ENCODE measurements at places on chromosomes 12 and 14.

- no peak for DNase-seq
Observed at GRCh38 chr12:7729746-7730145, 17.4 kb downstream of the CLEC4C start.

DNA sequence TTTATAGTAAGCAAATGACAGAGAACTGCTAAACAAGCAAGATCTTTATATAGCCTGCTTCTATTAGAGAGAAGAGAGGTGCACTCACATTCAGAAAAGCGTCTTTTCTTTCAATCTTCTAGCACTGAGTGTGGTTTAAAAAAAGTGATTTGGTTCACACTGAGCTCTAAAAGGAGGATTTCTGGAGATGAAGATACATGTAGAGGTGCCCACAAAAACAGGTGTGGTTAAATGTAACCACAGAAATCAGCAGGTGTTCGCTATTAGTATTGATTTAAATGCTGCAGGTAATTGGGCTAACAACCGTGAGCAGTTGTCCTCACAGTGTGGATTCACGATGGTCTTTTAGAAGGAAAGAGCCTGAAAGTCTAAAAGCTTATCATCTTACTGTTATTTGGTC is 10.7 kb downstream of the PKP2 start:
- no peak for DNase-seq

DNA sequence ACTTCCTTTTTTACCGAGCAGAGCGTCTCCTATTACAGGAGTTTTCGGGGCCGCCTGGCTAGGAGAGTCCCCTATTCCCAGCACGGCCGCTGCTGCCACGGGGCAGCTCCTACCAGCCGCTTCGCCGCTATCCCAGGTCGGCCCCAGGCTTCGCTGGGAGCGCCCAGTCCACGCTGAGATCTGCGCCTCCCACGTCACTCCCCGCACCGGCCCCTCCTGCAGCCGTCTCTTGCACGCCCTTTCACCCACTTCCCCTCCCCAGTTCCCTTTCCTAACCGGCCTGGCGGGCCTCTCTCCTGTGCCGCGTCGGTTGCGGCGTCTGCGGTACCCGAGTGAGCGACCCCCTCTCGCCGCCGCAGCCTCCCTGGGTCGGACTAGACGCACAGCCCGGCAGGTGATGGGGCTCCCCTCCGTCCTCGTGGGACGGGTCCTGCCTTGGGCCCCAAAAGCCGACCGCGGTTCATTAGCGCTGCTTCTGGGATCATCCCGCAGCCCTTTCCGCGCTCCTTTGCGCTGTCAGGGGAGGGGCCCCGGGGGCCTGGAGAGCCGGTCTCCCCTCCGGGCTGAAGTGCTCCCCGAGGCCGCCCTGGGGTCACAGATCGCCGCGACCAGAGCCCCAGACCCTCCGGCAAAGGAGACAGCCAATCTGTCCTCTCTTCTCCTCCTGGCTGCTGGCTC is 1318.4 kb downstream of the TMEM121 start:
- peak; percentile 36 for DNase-seq

DNA sequence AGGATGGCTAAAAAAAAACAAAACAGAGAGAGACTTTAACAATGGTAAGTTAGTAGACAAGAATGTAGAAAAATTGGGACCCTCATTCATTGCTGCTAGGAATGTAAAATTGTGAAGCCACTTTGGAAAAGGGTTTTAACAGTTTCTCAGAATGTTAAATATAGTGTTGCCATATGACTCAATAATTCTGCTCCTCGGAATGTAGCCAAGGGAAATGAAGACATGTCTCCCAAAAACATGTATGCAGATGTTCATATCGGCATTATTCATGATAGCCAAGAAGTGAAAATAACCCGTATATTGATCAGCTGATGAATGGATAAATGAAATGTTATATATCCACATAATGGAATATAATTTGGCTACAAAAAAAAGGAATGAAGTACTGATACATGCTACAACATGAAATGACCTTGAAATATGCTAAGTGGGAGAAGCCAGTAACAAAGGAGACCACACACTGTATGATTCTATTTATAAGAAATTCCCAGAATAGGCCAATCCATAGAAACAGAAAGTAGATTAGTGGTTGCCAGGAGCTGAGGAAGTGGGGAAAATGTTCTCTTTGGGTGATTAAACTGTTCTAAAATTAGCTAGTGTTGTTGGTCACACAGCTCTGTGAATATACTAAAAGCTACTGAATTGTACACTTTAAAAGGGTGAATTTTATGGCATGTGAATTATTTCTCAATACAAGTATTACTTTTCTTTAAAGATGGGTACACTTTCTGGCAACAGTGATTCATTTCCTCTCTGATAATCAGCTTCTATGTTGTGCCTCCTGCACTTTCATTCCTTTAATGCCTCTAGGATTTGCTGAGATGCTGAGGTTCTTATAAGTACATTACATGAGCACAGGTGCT is 132.5 kb downstream of the DAAM1 start:
- no peak for DNase-seq

DNA sequence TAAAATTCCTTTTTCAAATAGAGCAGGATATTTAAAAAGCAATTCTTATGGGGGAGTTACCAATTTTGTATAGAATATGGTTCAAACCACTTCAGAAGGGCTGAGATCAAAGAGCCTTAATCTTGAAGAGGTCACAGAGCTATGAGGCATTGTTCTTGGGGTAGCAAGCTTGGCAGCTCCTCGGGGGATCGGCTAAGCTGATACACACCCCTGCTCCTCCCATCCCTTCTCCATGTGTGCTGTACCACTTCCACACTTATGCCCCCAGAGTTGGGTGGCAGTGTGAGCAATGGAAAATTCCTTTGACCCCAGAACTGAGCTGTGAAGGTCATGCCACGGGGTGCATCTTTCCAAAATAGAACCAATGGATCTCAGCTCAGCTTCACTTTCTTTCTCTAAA is 15.0 kb upstream of the TMEM30B start:
- no peak for DNase-seq

- DNase-seq, result no peak
Observed at GRCh38 chr14:98954349-98955000, 317.5 kb downstream of the BCL11B start.

DNA sequence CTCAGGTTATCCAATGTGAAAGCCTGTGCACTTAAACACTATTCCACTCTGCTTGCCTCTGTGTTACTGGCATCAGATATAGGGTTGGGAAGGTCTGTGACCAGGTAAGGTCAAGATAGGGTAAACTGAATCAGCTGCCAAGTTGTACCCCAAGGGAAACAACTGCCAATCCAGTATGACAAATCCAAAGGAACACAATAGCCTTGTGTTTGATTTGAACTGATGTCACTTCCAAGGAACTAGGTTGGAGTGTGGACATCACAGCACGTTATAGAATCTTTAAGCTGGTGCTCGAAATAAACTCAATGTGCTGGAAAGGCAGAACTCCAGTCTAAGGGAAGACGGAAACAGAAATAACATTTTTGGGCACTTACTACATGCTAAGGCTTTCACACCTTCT is 223.4 kb upstream of the BTG1 start:
- no peak for DNase-seq

DNA sequence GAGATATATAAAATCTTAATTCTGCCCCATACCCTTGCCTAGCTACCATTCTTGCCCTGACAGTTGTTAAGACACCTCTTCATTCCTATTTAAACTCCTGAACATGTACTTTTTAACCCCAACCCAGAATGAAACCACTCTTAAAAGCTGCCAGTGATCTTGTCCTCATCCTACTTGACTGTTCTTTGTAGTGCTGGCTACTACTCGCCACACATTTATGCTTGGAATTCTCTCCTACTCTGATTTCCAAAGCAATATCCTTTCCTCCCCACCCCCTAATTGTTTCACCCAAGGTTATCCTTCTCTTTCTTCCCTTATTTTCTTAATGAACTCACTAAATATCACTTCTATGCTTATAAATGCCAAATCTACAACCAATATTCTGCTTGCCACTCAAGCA is 4.1 kb downstream of the NFYB start:
- no peak for DNase-seq

DNA sequence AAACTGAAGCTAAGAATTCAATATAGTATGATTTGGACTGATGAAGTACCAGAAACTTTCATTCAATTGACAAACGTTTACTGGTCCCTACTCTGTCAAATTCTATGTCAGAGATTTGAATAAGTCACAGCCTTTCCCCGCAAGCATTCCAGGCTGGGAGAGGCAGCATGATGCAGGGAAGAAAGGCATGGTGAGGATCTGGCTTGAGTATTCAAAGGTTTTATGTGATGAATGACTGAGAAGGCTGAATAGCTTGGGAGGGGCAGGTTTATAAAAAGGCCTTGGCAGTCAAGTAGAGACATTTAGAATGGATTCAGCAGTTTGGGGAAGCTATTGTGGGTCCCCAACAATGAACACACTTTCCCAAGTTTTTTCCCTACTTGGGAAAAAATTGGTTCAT is 431.8 kb downstream of the DPF3 start:
- DNase-seq, result no peak

GRCh38 chr14:55963295-55963694 is 154.9 kb upstream of the PELI2 start:
- DNase-seq, result no peak

DNA sequence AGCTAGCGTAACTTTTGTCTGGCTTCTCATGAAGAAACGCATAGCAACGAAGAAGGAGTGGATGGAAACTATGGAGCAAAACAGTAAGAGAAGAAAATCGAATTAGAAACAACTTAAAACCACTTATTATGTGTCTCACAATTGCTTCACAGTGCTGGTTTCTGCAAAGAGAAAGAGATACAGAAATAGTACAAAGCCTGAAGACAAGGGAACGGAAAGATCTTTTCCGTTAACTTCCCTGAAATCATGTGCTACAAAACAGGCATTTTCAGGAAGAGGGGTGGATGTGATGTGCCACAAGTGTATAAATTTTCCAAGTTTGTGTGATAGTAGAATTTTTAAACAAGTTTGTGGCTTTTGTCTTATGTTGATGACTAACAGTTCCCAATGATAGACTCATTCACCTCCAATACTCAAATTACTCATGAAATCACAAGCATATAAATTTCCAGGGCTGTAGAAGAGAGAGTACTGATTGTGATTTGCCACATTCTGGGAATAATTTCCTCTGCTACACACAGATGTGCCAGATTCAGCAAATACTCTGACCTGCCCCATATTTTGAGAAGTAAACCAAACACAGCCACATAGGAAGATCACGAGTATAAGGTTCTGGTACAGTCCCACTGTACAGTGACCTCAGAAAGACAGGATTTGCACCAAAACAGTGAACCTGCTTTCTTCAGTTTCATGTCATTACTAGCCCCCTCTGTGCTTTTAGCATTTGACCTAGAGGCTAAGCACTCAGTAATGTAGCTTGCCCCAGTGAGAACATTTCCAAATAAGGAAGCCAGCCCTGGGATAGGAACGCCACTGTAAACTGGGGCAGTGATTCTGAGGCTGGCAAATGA is 41.4 kb upstream of the PPFIA2 start:
- DNase-seq, result no peak

GRCh38 chr12:24823808-24824515 is 124.9 kb downstream of the BCAT1 start:
- DNase-seq, result no peak

DNA sequence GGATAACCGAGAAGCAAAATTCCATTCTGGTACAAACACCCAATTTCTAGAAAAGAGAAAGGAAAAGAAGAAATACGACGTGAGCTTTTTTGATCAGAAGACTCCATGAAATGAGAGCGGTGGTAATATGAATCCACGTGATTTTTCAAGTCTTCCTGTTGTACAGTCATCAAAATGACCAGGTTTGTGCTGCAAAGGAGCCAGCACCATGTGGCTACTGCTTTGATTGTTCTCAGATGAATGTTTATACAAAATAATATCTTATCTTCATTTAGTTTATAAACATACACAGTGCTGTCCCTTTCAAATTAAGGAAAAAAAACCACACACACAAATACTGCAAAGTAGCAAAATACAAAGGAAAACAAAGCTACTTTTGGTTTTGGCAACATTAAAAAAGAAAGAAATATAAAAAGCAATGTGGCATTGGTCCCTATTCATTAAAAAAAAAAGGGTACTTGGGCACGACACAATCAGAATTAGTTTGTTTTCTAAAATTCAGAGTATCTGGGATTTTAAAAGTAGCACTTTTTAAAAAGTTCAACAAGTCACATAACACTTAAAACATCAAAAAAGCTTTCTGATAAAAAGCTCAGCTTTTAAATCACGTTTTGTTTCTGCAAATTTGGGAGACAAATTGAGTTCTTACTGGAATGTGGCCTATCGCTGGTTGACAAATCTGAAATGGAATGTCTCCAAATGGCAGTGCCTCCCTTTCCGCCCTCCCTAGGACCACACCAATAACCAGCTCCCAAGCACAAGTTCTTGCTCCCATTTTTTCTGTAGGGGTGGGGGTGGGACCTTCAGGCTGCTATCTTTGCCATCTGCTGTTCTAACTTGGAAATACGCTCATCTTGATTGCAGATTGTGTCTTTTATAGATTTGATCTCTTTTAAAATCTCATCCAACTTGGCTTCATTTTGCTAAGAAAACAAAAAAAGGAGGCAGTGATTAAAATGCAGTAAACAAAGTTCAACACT is 13.2 kb upstream of the SELPLG start:
- no peak for DNase-seq

DNA sequence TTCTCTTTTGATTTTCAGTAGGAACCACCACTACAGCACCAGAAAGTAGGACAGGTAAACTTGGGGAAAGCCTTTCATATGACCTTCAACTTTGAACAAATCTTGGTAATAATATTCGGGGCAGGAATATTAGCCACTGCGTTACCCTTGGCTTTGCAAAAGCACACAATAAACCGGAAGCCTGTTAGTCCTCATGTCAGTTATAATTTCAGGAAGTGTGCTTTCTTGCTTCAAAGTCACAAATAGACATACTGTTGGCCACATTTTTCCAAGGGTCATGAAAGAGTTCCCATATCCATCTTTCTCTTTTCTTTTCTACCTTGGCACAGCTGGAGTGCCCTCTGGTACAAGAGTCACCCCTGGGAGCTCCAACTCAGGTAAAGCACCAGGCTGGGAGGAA is 167.2 kb upstream of the CNTN1 start:
- no peak for DNase-seq

DNA sequence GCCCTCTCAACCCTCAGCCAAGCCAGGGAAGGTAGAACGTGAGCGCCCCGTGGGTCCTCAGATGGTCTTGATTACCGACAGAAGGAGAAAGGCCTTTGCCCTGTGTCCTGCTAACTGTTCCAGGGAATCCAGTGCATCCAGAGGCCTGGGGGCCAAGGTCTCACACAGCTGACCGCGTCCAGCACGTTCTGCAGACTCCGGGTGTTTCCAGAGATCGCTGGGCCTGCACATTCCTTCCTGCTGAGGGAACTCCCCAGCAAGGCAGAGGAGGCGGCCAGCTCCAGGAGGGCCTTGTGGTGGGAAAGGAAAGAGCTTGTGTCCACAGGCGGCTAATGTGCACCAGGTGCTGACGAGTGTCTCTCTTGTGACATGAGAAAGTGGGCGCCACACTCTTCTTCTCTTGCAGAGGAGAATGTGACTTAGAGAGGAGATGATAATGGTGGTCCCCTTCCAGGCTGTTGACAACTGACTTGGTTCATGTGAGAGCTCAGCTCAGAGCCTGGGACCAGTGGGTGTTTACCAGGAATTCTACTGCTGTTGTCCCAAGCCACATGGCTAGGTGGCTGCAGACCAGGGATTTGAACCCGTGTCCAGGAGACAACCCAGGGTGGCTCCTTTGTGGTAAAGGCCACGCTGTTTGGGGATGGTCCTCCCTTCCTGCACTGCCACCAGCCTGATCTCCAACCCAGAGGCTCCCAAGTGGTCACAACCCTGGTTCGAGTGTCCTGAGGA is 46.8 kb upstream of the DLK1 start:
- DNase-seq, result no peak
